Hypothalamus (tissue), 51 donors: ENCODE measurements at places on chromosomes 12 and 14.

GRCh38 chr12:93679308-93679925, 2.2 kb downstream of the CRADD start:
- no peak for DNase-seq

GRCh38 chr12:94864987-94865386, 138.5 kb downstream of the NDUFA12 start:
- DNase-seq = no peak

DNA sequence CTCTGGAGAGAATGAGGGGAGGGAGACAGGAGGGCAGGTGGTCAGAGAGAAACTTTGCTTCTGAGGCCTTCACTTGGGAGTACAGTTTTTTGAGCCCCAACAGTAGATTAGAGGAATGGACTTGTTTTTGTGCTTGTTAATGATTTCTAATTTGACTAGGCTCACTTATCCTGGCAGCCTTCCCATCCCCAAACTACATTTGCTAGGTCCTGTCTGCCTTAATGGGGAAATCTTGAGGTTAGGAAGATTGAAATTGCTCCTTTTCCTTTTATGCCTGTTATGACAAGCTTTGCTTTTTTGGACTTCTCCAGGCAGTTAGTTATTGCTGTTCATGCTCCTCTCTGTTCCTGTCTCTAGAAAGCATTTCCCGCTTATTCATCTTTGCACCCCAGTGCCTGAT, 37.7 kb downstream of the SYNE2 start:
- DNase-seq = no peak

- DNase-seq = no peak
These were observed 119.8 kb downstream of the MGST1 start for GRCh38 chr12:16467272-16467671.

DNA sequence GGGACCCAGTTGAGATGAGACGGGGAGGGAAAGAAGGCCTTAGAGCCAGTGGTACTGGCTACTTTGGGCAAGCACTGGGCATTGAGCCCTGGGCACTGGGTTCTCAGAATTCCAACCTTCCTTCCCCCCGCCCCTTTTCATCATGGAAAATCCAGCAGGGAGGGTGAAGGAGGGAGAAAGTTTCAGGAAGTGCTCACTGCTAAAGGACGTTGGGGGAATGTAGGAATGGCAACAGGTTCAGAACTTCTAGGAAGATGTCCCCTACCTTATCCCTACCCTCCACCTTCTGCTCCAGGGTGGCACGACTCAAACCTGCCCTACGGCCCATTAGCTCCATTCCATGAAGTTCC, 4.2 kb upstream of the TNS2 start:
- no peak for DNase-seq

- no peak for DNase-seq
These were observed 2.6 kb downstream of the CRY1 start for GRCh38 chr12:107090711-107091110.

GRCh38 chr14:64849940-64850339, 29.8 kb downstream of the SPTB start:
- no peak for DNase-seq

- no peak for DNase-seq
These were observed 96.5 kb downstream of the FOXN3 start for GRCh38 chr14:89320381-89321000.

- DNase-seq = no peak
These were observed 6.7 kb downstream of the ARHGAP5 start for GRCh38 chr14:32083789-32084188.

GRCh38 chr12:44930972-44931600, 55.0 kb upstream of the NELL2 start:
- DNase-seq = no peak

DNA sequence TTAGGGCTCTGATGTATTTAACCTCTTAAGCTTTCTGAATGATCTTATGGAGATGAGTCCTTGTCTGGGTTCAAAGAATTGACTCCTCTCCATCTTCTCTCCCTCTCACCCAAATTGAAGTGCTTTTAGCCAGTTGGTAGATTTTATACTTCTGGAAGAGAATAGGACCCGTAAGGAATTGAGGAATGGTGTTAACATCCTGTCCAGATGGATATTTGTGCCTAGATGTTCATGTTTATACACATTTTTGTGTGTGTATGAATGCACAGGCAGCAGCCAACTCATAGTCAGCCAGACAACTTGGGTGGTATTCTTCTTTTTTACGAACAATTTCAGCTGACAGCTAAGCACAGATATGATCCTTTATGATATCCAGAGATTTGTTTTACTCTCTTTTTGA, 449.6 kb upstream of the RGS6 start:
- no peak for DNase-seq

GRCh38 chr12:104958805-104959334, 780 bp upstream of the SLC41A2 start:
- DNase-seq = no peak

DNA sequence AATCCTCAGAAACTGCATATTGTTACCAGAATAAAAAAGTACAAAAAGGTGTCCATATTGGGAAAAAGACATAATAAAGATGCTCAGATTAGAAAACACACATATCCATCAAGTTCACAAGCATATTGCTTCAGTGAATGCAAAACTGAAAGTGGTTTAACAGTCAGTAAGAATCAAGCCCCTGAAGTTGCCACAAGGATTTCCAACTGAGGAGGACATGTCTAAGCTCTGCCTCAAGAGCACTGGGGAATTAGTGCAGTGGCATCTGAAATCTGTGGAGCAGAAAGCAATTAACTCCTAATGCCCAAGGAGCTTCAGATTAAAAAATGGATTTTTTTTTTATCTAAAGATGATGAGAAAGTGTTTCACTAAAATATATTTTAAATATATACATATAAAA, 113.2 kb downstream of the DENND5B start:
- DNase-seq = no peak

DNA sequence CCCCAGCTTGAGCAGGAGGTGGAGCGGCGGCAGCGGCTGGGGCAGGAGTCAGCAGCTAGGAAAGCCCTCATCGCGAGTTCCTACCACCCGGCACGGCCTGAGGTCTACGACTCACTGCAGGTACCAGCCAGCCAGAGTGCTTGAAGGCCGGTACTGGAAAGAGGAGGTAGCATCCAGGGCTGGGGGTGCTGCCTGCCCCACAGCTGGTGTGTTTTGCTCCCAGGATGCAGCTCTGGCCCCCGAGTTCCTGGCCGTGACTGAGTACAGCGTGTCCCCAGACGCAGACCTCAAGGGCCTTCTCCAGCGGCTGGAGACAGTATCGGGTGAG, 1.6 kb downstream of the OGFOD2 start:
- DNase-seq = no peak

GRCh38 chr14:87081004-87081403, 912.0 kb downstream of the GALC start:
- no peak for DNase-seq

- no peak for DNase-seq
These were observed 51.0 kb upstream of the FERMT2 start for GRCh38 chr14:53001787-53002378.

DNA sequence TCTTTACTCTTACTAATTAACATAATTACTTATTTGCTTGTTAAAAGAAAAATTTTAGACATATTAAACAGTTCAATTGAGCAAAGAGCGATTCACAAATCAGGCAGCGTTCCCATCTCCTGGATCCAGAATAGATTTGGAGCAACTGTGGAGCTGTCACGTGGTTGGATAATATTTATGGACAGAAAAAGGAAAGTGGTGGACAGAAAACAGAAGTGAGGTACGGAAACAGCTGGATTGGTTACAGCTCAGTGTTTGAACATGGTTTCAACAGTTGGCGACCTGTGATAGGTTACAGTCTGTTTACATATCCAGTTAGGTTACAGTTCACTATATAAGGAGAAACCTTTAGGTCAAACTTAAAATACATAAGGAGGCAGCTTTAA, 19.7 kb upstream of the FAM234B start:
- DNase-seq = no peak

- DNase-seq = no peak
These were observed 320.1 kb downstream of the DAD1 start for GRCh38 chr14:22268875-22269274.

DNA sequence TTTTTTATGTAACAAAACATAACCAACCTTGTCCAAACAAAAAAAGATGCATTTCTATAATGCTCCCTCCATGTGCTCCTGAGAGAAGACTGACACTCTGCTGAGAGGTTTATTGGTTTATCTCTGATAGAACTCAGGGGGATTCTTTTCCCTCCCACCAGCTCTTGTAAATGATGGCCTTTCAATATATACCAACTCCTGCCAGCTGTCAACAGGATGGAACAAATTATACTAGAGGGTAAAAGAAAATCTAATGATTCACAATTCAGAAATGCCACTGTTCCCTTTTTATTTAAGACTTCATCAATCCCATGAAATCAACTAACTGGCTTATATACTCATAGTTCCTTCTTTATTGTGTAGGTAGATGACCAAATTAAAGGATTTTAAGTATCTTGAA, 25.4 kb downstream of the PSMC1 start:
- no peak for DNase-seq

DNA sequence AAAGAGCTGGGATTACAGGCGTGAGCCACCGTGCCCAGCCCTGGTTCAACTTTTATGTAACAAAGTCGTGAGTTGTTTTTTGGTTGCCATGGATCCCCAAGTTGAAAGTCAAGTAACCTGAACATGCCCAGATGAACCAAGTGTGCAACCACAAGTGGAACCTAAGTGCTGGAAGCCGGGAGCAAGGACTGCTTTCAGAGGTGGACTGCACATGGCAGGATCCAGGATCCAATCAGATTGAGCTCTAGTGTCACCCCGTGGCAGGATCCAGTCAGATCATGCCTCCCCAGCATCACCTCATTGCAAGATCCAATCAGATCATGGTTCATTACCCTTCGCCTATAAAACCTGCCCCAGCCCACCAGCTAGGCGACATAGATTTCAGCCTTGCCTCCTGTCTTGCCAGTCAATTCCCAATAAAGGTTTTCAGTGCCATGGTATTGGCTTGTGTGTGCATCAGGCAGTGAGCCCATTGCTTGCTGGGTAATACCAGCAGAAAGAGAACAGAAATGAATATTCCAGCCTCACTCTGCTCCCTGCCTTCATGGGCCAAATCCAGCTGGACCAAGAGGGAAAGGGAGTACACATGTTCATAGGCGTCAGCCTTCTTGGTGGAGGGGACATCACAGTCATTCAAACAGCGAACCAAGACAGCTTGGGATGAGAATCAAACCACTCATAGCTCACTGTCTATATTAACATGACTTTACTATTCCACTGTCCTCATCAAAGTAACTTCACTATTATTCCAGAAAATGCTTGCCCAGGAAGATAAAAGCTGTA, 43.6 kb upstream of the VASH1 start:
- no peak for DNase-seq

DNA sequence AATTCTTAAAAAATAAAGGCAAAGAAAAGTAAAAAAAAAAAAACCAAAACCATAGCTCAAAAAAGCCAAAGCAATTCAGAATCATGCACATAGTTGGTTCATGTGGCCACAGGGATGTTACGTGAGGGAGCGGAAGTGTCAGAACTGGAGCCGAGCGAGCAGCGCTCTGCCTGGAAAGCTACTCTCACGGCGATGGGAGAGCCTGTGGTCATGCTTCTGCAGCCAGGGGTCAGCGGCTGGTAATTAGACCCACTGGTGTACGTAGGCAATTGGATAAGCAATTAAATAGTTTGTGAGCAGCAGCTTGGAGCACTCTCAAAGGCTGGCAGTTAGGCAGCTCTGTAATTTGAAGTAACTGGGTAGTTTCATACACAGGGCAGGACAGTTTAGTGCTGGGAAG, 58.1 kb downstream of the TRHDE start:
- DNase-seq = no peak

- DNase-seq = no peak
These were observed 43.8 kb downstream of the LRCOL1 start for GRCh38 chr12:132566516-132567131.
